ENCODE measurements at places on chromosomes 13 and 19.

GRCh38 chr13:112905990-112906641 is 62.9 kb upstream of the MCF2L start:
- no peak for DNase-seq

- no peak for DNase-seq
These were observed 860.5 kb downstream of the PCDH9 start for GRCh38 chr13:66369666-66370065.

GRCh38 chr13:112444416-112445399 is 68.6 kb downstream of the SPACA7 start:
- no peak for DNase-seq

DNA sequence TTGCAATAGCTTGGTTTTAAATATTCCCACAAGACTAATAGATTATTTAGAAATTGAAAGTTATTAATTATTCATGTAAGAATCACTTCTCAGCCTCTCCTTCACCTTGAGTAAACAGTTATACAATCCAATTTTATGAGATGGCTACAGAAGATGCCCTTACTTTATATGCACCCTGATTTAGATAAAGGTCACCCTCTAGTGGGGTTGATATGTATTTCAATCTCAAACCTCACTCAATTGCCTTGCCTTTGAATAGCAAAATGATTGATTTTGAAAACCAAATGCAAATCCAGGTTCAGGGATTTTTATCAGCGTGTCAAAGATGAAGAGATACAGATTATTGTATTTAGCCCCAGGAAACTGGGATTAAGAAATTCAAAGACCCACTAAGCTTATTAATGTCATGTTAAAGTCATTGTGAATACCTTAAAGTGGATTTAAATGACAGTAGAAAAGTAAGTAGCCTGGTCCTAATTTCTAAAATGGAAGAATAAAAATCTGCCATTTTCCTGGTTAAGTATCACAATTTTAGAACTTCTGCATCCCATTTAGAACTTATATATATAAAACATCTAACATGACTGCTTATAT is 305.1 kb downstream of the ITGBL1 start:
- no peak for DNase-seq

GRCh38 chr13:21676611-21677021 is 5.7 kb downstream of the FGF9 start:
- no peak for DNase-seq

DNA sequence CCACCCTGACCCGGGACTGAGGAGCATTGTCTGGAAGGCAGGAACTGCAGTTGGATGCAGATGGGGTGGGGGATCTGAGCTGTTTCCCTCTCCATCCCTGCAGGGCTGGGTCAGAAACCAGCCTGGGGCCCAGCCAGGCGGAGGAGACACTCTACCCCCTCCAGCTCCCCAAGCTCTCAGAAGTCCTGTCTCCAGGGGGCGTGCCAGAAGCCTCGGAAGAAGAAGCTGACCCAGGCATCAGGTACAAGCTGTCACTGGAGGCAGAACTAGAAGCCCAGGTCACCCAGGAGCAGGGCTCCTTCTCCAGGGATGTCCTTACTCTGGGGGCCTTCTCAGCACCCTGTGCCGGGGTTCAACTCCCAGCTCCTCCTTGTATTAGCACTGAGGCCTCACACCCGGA is 15.5 kb downstream of the SIX5 start:
- no peak for DNase-seq

DNA sequence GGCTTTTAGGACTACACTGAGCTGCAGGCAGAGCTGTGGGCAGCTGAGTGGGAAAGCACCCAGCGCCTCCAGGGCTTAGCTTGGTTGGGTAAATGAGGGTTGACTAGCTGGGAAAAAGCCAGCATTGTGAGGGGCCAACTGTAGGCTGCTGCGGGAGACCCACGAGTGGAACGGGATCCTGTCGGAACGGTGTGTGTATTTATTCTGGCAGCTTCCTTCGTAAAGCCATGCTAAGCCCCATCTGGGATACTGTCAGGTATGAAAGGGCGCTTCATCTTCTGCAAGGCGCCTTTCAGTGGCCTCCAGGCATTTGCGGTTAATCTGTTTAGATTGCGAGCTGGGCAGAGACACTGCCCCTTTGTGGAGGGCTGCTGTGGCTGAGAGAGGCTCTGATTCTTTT is 39.5 kb upstream of the CNMD start:
- DNase-seq, result no peak

DNA sequence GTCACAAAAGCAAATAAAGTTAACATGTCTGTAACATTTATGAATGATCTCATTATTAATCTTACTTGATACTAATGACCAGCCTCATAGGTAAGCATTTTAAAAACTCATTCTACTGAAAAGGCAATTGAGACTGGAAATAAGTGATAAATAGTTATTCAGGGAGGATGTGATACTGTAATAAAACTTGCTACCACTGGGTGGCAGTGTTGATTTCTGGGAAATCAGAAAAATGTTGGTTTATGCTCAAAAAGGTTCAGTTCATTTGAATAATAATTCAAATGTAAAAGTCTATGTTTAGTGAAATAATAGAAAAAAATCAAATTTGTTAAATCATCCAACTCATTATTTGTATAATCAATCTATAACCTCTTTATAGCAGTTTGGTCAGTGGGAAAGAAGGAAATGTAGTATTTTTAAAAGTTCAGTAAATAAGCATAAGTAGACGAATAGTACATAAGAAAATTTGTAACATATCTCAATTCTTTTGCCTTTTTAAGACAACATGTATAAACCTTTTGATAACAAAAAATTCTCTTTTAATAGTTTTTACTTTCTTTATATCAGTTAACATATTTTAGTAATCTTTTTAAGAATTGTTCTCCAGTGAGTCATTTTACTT is 9.6 kb downstream of the ABHD13 start:
- DNase-seq, result no peak

- DNase-seq, result no peak
These were observed 676.2 kb downstream of the GPC5 start for GRCh38 chr13:92074658-92075057.

DNA sequence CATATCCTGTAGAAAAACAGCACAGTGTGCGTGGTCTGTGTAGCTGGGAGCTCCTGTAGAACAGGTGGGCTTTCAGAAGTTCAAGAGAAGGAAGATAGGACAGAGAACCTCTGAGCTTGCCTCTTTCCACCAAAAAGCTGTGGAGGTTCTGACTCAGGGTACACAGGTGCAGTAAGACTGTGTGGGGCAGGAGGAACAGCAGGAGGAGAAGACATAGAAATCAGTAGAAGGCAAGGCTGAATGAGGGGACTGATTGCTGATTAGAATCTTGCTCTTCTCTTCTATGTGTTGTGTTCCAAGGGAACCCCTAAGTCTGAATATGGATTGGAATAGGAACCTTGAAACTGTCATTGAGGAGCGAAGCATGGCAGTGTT is 122.7 kb downstream of the AKAP11 start:
- no peak for DNase-seq

DNA sequence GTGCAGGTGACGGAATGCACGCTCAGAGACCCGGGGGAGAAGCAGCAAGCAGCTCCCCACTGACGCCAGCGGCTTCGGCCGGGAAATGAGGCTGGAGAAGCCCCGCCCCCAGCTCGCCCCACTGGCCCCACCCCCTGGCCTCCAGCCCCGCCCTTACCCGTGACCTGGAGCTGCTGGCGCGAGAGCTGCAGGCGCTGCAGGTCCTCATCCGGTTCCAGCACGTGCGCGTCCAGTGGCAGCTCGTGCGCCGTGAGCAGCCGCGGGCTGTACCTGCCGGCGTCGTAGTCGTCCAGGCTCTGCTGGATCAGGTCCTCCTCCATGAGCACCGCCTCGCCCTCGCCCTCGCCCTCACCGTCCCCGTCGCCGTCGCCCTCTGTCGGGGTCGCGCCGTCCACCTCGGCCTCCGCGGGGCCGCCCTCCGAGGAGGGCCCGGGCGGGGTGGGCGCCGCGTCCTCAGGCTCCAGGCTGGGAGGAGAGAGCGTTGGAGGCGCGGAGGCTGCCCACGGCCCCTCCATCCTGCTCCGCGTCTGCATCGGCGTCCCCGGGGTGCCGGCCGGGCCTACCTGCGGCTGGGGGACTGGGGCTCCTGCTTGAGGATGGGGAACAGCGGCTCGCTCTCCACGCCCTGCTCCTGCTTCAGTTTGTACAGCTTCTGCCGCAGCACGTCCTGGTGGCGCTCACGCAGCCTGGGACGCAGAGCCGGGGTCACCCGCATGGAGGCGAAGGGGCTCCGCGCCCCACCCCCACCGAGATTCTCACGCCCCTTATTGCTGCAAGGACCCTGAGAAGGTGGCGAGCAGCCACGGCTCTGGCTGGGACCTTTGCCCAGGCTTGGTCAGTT is 6.4 kb upstream of the TBXA2R start:
- no peak for DNase-seq

DNA sequence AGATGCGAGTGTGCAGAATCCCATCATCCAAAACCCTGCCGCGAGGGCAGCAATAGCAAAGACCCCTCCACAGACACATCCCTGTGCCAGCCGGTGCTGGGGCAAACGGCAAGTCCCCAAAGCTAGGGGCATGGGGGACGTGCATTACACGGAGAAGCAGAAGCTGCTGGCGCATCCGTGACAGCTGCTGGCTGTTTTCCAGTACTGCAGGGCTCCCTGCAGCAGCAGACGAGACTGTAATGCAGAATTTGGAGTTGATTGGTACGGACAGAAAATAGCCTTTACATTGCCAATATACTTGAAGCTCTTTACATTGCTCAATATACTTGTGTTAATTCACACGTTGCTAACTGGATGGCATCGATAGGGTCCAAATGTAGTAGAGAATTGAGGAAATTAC is 77.2 kb upstream of the TMTC4 start:
- DNase-seq, result no peak

DNA sequence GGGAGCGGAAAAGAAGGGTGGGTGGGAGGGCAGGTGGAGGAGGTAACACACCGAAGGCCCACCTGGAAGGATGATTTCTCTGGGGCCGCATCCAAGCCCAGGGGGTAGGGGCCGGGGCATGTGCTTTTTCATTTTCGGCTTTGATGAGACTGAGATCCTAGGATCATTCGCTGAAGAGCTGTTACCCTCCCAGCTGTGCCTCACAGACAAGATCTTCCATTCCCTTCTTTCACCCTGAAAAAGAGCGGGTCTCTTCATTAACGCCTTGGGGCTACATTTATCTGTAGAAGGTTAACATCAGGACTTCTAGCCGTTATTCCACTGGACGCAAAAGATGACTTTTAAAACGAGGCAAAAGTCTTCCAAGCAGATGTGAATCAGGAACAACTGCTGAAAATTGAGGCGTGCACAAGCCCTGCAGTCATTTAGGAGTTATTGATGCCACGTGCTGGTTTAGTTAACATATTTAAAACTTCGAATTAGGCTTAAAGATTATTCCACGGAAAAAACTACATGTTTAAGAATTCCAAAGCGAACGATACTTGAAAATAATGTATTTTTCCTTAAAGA is 1.1 kb downstream of the LMO7 start:
- DNase-seq, result no peak

Measured in effector memory CD4-positive, alpha-beta T cell (primary cell).